Femur (tissue), 1 donor: ENCODE measurements at places on chromosomes 4 and X.

DNA sequence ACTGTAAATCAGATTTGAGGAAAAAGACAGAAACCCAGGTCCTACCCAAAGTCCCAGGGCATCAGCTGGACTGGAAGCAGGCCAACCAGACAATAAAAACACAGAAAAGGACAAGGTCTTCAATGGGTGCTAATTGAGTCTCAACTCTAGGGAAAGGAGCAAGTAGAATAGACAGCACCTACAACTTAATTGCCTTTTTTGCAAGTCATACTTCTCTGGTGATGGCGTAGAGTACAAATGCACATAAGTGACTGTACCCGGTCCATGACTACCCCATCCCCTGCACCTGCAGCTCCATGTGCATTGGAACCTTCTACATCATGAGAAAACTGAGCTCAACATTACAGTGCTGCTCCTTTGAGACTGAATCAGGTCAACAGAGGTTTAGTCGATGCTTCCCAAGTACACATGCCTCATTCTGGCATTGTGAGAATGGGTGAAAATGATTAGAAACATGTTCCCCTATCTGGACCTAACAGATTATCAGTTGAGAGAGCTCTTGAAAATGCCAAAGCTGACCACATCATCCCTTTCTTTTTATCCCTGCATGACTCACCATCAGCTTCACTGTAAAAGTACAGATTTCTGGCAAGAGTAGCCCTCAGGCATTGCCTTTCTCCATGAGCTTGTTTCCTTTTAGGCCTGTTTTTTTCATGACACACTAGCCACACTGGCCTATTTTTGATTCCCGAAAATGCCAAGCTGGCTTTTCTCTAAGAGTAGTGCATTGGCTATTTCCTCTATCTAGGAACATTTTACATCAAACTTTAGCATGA is 298.3 kb downstream of the HS3ST1 start:
- DNase-seq: no peak

DNA sequence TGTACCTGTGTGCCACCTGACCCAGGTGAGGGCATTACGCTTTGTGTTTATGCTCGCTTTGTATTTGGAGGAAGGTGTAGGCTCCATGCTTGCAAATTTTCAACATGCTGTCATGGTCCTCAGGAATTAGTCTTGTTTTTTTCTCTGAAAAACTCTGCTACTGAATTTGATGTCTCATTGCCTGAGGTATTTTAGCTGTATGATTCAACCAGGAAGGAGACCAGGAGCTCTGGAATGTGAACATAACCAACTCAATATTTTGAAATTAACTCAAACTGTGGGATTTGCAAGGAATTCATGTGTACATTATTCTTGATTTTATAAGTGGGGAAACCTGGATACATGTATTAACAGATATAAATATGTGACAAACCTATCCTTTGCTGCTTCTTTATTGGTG is 134.1 kb downstream of the SLC4A4 start:
- DNase-seq: no peak

GRCh38 chrX:15956681-15957080 is 102.1 kb upstream of the AP1S2 start:
- no peak for DNase-seq

DNA sequence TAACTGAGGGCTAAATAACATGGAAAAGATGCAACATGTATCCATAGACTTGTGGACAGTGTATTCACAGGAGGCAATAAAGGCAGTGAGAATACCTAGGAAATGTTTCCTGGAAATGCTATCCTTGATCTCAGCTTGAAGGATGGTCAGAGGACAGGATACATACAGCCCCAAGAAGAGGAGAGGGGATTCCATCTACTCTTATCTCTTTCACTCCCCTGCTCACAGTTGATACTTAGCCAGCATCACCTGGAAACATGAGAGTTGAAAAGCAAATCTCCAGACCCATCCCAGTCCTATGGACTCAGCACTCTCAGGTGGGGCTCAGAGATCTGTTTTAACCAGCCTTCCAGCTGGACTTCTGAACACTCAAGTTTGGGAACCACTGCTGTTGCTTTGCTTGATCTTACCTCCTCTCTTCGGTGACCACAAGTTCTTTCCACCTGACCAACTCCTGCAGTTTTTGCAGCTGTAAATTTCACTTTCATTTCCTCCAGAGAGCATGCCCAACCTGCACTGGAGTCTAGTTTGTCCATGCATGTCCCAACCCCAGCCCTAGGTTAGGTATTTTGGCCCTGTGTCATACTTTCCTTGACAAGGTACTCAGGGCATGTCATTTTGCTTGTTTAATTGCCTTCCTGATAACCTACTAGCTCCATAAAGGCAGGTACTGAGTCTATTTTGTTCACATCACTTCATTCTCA is 10.4 kb downstream of the RELL1 start:
- no peak for DNase-seq

DNA sequence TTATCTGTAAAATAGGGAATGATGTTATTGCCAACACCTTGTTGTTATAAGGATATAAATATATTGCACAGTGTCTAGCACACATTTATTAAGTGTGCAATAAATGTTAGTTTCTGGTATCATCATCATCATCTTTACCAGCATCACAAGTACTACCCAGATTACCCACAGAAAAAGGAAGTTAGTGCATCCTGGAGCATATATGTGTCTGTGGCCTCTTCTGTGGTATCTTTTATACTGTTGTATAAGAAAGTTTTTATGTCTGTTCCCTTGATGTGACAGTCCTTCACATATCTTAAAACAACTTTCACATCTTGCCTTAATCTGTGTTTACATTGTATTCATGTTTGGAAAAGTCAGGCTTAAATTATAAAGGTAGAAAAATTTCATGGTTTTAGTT is 10.0 kb downstream of the EXOSC9 start:
- DNase-seq: no peak

DNA sequence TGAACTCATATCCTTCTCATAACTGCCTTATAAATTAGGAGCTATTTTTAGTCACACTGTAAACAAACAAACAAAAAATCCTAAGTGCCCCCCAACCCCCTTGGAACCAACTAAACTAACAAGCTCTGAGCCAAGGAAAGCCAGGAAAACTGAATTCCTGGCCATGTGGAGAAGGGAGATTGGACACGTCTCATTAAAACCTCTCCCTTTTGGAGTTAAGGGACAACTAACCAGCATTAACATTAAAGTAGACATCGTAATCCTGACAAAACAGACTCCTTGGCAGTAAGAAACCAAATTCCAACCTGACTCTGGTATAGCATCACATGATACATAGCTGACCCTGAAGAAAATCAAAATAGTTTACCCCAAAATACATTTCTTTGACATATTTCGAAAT is 937.1 kb upstream of the GRIA3 start:
- DNase-seq: no peak

DNA sequence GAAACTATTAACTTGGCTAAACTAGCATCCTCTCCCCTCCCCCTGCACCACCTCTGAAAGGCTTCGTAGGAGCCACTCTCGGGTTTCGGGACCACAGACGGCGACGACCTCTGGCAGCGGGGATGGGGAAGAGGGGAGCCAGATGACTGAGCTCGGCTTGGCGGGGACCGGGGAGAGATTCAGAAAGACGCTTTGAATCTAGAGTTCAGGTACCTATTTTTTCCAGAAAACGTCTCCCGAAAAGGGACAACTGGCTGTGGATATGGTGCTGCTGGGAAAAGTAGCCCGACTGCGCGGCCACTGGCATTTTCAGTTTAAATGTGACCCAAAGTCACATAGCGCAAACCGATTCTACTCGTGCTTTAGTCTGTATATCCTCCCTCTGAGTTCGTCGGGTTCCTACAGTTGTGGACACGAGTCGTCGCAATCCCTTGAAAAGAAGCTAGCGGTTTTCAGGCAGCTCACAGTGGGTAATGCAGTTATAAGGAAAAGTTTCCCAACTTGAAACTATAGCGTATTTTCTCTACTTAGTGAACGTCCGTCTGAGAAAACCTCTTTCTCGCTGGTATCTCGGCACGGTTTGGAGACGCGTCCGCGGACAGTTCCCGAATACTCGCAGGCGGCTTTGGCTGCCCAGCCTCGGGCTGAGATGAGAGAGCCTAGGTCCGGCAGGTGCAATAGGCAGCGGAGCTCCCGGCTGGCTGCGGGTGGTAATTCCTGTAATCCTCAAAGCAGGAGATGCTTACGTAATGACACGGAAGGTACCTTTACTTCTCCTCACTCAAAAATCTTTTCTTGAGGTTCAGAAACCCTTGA is 1.3 kb downstream of the PARM1 start:
- DNase-seq: peak; percentile 61

- no peak for DNase-seq
Measured at GRCh38 chr4:88409206-88409605, 30.6 kb downstream of the HERC6 start.

- DNase-seq: no peak
Measured at GRCh38 chr4:70002507-70002906, 6.7 kb downstream of the STATH start.

GRCh38 chr4:9867751-9868425 is 86.5 kb downstream of the DRD5 start:
- DNase-seq: no peak

DNA sequence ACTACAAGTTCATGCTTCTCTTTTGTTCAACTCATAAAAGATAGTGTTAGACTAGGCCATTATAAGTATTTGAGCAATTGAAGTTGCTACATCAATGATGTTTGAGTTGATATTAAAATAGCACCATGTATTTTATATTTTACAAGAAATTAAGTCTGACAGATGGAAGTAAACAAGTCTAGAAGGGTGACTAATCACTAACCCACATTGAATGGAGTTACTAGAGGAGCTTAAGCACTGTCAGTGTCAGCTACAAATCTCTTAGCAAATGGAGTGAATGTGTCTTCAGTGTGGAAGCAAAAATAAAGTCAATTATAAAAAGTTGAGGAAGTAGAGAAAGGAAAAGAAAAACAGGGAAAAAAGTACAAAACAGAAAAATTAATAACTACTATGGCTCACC is 592.5 kb downstream of the PCDH18 start:
- DNase-seq: no peak

- no peak for DNase-seq
Measured at GRCh38 chr4:903066-904046, 28.8 kb downstream of the GAK start.

- no peak for DNase-seq
Measured at GRCh38 chr4:124941267-124941666, 228.7 kb upstream of the ANKRD50 start.

- DNase-seq: no peak
Measured at GRCh38 chr4:87490664-87491369, 38.4 kb downstream of the SPARCL1 start.

DNA sequence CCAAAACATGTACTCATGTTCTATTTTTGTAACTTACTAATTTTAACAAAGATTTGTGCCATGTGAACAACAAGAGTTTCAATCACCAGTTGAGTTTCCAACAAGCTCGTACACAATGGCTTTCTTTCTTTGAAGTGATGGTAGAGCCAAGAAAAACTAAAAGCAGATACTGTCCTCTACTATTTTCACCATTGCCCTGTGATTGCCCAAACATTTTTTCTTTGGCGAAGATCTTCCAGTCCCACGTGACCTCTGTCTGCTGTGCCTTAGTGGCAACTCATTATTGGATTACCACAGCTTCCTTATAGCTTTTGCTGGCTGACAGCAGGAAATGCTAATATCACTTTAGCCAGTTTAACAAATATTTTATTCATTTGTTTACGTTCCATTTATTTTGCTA is 1147.1 kb downstream of the STIM2 start:
- no peak for DNase-seq

GRCh38 chr4:119512398-119512797 is 116.2 kb downstream of the PDE5A start:
- DNase-seq: no peak

DNA sequence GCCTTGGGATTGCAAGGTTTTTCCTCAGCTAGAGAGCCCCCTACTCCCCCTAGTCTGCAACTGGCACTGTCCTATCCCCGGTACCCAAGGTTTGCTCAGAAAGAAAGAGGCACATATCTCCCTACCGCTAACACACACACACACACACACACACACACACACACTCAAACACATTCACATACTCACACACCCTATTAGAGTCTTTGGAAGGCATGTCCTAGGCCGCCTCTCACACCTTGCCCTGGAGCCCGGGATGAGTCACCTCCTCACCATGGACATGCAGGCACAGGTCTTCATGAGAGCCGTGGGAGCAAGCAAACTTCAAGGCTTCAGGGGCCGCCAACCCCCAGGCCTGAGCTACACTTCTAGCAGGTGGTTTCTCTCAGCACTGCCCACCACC is 49.2 kb downstream of the PJA1 start:
- DNase-seq: no peak

DNA sequence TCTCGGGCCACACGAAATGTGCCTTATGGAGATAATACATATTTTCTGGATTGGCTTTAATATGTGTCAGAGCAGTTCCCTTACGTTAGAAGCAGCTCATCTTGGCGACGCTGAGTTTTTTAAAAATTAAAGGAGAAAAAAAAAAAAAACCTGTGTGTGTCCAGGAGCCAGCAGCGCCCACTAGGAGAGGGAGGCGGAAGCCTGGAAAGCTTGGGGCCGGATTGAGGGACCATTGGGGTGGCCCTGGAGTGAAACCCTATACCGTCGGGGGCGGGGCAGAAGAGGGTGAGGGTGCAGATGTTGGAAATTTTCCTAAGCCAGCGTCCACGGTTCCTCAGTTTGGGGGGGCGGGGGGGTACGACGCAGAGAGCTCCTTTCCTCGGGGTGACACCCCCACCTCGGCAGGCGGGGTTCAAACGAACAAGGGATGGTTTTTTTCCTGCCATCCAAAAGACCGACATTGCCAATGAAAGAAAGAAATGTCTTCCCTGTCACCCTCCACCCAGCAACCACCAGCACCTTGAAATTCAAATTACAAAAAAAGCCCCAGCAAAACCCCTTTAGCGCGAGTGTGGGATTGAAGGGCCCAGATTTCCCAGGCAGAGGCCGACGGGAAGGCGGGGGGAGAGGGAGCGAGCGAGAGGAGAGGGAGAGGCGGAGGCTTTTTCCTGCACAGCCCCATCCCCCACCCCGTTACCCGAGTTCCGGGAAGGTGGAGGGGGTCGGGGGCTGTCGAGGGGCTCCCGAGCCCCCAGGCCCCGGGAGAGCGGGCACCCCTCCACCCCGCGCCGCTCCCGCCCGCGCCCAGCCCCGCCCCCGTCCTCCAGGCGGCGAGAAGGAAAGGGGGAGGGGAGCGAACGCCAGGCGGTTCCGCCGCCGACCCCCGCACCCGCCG is 859 bp downstream of the SMARCA1 start:
- peak; percentile 80 for DNase-seq

DNA sequence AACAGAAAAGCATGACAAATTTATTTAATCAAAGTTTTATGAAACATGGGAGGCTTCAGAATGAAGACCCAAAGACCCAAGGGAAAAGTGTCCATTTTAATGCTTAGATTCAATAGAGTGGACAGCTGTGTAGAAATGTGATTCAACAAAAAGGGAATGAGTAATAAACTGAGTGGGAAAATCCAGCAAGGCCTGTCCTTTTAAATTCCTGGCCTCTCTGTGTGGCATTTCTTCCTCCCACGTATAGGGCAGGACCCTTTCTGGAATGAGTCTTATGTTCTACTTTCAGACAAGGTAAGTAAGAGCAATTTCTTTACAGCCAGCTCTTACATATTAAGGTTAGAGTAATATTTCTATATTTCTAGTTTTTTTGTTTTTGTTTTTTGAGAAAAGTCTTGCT is 14.5 kb downstream of the AASDH start:
- DNase-seq: no peak

DNA sequence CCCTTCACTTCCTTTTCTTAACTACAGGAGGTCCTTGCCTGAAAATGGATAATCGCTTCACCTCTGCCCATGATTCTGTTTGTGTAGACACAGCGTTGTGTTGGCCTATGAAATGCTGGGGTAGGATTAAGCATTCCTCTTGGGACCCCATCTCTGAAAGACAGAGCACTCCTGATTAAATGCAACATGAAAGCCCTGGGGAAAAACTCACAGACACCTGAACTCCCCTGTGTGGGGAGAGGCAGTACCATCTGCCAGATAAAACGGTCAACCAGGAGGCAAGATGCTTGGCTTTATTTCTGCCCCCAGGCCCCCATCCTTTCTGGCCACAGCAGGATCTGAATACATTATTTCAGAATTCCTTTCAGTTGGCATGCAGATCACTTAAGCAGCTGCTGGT is 1.9 kb downstream of the LGI2 start:
- no peak for DNase-seq
